ENCODE measurements at places on chromosomes 2 and 18.

GRCh38 chr2:98654699-98655495 lies 46.5 kb downstream of the UNC50 start:
- DNase-seq, result no peak

DNA sequence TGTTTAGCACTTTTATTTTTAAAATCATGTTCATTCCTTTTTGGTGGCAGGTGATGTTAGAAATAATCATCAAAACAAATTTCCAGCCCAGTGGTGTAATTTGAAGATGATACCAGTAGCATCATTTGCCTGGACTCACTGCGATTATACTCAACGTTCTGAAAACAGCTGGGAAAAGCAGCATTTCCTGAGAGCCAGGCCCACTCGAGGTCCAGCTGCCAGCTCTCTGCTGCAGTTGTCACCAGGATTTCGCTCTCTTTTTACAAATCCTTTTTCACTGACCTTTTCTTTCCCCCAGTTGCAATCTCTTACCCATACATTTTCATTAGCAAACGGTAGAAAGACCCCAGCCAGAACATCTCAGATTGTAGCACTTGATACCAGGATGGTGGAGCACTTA lies 110.6 kb upstream of the LYPD1 start:
- no peak for DNase-seq

DNA sequence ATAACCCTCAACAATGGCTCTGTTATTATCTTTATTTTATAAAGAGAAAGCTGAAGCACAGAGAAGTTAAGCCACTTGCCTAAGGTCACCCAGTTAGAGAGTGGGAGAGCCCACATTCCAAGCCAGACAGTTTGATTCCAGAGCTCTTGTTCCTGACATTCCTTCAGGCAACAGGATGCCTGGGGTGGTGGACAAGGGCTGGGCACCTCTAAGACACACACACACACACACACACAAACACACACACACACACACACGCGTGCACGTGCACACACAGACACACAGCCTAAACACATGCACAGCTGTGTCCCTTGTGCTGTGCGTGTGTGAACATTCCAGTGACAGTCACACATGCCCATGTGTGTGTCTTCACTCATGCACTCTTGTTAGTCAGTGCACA lies 26.4 kb downstream of the CELF4 start:
- no peak for DNase-seq

- DNase-seq, result no peak
Observed at GRCh38 chr2:19607931-19608771, 249.7 kb upstream of the OSR1 start.

DNA sequence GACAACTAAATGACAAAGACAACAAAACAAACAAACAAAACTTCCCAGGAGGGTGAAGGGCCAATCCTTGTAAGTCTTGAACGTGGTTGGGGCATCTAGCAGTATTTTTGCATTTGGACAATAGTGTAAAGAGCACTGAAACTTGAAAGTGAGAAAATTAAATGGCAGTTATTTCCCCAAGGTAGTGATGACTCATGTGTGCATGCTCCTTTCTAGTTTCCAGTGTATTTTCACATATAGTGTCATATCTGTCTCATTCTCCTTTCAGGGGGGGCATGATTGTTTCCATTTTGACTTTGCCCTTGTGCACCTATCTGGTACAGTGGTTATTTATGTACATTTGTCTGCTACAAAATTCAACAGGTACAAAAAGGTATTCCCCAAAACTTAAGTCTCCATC lies 39.5 kb downstream of the CERS6 start:
- no peak for DNase-seq

DNA sequence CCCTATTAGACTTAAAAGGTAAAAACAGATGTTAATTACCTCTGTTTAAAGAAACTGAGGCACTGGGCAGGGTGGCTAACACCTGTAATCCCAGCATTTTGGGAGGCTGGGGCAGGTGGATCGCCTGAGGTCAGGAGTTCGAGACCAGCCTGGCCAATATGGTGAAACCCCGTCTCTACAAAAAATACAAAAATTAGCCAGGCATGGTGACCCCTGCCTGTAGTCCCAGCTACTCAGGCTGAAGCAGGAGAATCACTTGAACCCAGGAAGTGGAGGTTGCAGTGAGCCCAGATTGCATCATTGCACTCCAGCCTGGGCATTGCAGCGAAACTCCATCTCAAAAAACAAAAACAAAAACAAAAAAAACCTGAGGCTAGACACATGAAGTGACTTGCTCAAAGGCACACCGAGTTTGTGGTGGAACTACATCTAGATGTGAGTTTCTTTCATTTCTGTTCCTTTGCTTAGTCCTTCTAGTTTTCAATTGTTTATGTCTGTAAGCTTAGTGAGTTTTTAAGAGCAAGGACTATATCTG lies 40.7 kb downstream of the SLC4A1AP start:
- DNase-seq, result no peak

DNA sequence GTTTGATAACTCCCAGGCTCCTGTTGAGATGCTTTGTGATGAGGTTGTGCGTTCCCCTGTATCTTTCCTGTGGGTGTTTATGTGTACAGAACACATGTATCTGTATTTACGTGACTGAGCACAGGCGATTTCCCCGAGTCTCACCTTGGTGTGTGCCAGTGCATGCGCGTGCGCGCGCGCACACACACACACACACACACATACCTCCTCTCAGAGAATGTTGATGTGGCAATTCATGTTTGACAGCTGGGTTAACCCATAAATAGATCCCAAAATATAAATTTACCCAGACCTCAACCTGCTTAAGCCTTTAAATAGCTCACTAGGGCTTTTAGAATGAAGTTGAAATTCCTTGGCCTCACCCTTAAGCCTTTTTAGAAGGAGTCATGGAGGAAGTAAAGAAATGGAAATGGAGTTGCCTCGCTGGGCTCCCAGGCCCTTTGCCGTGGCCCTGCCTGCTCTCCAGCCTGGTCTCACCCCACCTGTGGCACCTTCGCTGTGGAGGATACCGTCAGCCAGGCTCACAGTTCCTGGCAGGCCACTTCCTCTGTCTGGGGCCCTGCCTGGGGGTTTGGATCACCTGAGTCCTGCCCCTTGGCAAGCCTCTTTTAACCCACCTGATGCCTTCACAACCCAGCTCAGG lies 20.3 kb downstream of the AGAP1 start:
- no peak for DNase-seq

DNA sequence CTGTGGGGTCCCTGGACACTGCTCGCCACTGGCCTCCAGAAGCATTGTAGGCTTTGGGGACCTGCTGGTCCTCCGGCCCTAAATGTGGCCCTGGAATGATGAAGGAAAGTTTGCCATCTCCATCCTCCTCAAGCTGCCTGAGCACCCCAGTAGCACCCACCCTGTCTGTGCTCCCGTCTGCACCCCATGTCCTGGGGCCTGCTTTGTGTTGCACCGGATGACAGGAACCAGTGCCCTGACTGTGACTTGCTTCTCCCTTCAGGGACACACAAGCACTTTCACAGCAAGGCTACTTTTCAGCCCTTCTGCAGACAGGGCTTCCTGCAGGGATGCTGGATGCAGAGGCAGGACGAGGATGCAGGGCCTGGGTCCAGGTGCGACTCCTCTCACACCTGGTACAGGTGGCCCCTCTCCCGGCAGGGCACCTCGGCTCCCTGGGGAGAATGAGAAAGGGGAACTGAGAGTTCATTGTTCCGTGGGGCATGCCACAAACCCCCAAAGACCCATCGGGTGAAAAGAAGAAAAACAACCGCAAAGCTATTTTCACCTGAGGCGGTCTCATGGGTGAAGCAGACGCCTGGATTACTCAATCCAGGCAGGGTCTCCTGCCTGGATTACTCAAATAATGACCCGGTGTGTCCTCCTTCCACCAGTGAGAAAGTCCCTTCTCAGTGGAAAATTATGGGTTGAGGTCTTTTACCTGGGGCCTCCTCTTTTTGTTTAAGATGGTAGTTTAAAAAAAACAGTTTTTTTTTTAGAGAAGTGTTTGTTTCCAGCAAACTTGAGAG lies 74.9 kb downstream of the LONRF2 start:
- no peak for DNase-seq

DNA sequence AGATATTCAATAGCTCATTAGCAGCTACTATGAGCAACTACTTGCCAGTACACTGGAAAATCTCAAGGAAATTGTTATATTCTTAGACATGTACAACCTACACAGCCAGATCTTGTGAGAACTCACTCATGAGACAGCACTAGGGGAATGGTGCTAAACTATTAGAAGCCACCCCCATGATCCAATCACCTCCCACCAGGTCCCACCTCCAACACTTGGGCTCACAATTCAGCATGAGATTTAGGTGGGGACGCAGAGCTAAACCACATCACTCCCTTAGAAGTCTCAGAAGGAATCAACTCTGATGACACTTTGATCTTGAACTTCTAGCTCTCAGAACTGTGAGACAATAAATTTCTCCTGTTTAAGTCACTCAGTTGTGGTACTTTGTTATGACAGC lies 418.3 kb upstream of the SPHKAP start:
- no peak for DNase-seq

GRCh38 chr2:167960089-167960747 lies 287.2 kb downstream of the STK39 start:
- no peak for DNase-seq

GRCh38 chr2:18980104-18980785 lies 378.2 kb downstream of the OSR1 start:
- DNase-seq, result no peak

- no peak for DNase-seq
Observed at GRCh38 chr2:15860760-15861159, 79.6 kb upstream of the MYCN start.

- DNase-seq, result no peak
Observed at GRCh38 chr2:14324308-14324707, 308.2 kb upstream of the LRATD1 start.

Measured in retinal pigment epithelial cell (primary cell).